ENCODE measurements at places on chromosomes 13 and 19. TPM values are rescaled to one million over a fixed set of nuclear protein-coding genes. Genes with fewer than 3 reads are reported as not detected.

DNA sequence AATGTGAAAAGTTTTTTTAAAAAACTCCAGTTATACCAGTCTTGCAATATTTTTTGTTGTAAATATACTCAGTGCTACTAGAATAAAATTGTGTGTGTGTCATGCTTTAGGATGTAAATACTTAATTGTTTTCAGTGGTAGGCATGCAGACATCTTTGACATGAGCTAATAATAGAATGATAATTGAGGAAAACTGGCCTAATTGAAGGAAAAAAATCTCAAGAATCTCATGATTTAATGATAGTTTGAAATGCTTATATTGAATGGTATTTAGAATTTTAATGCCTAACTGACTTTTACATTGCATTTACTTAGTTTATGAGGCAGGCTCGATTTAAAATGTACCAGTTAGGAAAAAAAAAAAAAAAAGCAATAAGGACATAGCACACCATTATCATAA, 3.2 kb upstream of the MAB21L1 start:
- DNase-seq = no peak

DNA sequence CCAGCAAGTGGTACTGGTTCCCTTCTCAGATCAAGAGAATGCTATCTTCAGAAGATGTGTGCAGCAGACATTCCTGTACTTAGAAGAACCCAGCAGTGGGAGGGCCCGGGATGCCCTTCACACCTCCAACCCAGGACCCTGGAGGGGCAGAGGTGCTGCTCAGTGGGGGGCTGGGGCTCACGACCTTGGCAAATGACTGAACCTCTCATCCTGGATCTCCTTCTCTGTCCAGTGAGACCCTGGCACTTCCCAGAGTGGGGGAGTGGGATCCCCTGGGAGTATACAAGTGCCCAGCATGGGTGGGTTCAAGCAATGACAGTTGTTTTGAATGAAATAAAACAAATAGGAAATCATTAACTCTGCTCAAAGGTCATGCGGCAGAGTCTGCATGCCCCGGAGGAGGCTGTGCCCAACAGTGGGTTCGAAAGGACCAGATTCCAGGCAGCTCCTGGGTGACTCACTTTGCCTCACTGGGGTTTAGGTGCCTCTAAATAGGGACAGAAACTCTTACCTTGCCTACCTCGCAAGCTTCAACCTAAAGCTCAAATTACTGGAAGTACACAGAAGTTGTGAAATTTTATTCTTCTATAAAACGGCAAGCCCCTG, 26.9 kb downstream of the GGACT start:
- no peak for DNase-seq

ARID3A gene
- polyA plus RNA-seq = 0.49 TPM

ADM5 gene
- 0.91 TPM for polyA plus RNA-seq

OSCAR gene
- 0.17 TPM for polyA plus RNA-seq

DNA sequence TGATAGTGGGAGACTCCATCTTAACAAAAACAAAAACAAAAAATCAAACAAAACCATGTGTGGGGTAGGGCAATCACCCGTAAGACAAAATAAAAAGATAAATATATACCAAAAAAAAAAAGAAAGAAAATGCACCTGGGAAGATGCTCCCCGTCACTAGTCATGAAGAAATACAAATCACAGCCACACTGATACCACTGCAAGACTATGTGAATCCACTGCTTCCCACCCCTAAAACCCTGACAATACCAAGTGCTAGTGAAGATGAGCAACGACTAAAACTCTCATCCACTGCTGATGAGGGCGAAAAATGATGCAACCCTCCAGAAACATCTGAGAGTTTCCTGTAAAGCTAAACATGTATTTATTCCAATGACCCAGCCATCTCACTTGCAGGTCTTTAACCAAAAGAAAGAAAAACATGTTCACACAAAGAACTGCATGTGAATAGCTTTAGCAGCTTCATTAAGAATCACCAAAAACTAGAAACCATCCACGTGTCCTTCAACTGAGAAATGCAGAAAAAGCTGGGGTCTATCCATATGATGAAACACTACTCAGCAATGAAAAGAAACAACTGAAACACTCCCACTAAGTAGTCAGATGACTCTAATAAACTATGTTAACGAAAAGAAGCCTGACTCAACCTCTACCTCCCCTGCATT, 31.7 kb downstream of the BRD4 start:
- no peak for DNase-seq

DNA sequence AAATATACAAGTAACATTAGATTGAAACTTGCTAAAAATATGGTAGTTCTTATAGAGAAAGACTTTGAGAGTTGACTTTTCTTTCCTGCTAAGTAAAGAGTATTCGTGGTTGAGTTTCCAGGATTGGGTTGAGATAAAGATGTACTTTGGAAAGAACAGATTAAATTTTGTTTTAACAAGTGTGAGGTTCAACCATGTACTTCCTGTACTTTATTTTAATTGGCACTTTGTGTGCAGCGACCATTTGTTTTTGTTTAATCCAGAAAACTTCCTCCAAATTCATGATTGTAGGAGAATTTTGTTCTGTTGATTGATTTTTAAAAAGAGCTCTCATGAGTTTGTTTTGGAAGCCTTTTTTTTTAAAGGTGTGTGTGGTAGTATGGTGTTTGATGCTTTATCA, 46.9 kb downstream of the PAN3 start:
- no peak for DNase-seq

- no peak for DNase-seq
These were observed 928.0 kb downstream of the EFNB2 start for GRCh38 chr13:105607426-105607825.

DNA sequence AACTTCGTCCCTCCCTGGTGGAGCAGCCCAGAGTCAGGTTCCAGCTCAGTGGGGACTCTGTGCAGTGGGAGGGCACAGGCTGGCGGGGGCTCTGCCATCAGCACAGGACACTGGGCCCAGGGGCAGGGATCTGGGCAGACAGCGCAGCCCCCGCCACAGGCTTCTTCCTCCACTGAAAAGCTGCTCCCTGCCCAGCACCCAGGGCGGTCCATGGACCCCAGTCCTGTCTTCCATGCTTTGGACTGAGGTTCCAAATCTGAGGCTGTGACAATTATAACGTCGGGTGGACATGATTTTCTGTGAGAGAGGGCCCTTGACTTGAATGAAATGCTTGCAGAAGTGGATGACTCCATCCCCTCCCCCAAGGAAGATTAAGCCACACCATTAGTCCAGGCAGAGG, 21.2 kb upstream of the NCCRP1 start:
- no peak for DNase-seq

- no peak for DNase-seq
These were observed 8.8 kb downstream of the IGFL4 start for GRCh38 chr19:46031781-46032596.

DNA sequence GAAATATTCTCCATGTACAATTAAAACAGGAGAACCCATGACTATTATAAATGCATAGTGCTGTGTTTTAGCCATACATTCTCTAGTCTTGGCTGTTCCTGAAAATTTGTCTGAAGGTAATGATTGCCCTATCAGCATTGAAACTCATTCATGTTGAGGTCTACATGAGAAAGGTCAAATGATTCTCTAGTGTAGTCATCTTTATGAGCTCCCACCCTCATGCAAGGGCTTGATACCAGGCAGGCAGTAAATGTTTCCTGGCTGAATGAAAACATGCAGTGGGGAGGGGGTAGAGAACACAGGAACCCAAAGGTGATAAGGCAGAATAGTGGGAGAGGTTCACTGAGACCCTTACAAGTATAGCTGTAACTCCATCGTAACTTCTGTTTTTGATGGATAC, 424.3 kb downstream of the COG6 start:
- no peak for DNase-seq

GRCh38 chr13:80753866-80754265, 412.9 kb upstream of the SPRY2 start:
- DNase-seq = no peak

DNA sequence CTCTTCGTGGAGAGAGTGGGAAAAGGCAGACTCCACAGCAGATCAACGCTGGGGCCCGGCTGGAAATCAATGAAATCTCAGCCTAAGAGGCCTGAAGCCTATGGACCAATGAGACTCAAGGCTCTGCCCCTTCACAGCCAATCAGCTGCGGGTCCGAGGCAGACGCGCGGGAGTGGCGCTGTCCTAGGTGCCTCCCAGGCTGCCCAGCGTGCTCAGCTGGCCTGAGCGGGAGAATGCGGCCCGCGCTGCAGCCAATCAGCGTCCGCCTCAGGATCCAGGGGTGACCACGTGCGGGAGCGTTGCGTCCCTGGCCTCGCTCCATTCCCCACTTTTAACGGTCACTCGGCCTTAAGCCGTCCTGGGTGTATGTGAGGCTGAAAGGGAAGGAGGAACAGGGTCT, at the start of gene ZBTB32:
TSS of gene ZBTB32 (plus strand) at position 341 of the 400 bp plus-strand sequence. CDS start 10,069 bp downstream, outside the sequence.
- DNase-seq = no peak

- DNase-seq = no peak
These were observed 22.5 kb downstream of the DOT1L start for GRCh38 chr19:2186071-2186846.

GRCh38 chr13:46382224-46382623, 4.8 kb downstream of the RUBCNL start:
- DNase-seq = no peak

DNA sequence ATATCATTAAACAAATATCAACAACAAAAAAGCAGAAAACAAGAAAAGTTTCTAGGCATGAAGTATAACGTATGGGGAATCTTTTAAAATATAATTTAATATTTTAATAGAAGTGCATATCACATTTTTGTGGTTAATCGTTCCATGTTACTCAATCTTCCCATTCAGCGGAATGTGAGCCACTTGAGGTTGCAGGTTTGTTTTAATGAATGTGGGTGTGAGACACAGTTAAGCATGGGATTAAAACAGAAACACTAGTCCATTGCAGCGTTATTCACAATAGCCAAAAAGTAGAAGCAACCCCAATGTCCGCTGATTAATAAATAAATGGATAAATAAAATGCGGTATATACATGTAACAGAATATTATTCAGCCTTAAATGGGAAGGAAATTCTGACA, 146.0 kb downstream of the NDFIP2 start:
- DNase-seq = no peak

DNA sequence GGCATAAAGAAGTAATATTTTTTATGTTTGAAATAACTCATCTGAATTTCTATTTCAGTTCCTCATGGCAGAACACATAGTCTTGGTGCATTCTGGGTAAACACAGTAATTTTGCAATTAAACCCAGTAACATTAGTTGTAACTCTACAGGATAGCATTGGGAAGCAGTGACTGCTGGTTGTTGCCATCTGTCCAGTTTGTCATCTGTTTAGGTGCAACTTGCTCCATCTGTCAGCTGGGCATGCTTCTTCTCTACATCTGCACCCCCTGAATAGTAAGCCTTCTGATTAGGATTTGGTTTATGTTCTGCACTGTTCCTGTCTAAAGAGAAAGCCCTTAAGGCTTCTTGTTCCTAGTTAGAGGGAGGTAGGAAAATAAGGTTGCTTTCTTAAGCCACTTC, 63.5 kb upstream of the CSNK1A1L start:
- DNase-seq = no peak

CKM gene
- 0.13 TPM for polyA plus RNA-seq

- no peak for DNase-seq
These were observed 16.0 kb upstream of the CLN5 start for GRCh38 chr13:76975863-76976262.

DNA sequence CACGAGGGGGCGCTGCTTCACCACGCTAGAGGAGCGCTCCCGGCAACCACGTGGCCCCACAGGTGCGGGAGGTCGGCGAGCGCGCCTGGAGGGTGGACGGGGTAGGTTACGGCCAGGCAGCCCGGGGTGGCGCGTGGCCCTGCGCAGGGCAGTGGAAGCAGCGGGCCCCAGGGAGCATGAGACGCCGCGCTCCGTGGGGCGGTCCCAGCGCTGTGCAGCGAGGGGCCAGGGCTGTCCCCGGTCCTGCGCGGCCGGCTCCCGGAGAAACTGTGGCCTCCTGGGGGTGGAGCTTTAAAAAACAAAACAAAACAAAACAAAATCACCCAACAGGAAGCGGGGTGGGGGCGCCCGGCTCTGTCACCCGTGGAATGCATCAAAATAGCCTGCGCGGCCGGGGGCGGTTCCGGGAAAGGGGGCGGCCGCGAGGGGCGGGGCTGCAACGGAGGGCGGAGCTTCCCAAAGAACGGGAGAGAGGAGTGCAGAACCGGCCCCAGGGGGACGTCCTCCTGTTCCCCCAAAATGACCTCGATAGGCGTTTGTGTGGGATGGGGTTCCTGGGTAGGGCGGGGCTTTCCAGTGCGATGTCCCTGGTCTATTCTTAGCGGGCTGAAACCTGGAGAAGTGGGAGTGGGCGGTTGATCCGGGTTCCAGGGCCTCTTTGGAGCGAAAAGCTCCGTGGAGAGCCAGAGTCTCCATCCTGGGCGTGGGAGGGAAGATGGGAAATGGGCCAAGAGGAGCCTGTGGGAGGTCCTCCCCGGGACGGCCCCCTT, 27.3 kb downstream of the NUMBL start:
- peak; percentile 93 for DNase-seq

GRCh38 chr13:80096383-80096782, 244.5 kb downstream of the SPRY2 start:
- no peak for DNase-seq

CNN1 gene
- not detected for polyA plus RNA-seq

Measured in CD8-positive, alpha-beta memory T cell (primary cell).